ENCODE measurements at places on chromosomes 11 and 22. TPM values are rescaled to one million over a fixed set of nuclear protein-coding genes. Genes with fewer than 3 reads are reported as not detected.

DNA sequence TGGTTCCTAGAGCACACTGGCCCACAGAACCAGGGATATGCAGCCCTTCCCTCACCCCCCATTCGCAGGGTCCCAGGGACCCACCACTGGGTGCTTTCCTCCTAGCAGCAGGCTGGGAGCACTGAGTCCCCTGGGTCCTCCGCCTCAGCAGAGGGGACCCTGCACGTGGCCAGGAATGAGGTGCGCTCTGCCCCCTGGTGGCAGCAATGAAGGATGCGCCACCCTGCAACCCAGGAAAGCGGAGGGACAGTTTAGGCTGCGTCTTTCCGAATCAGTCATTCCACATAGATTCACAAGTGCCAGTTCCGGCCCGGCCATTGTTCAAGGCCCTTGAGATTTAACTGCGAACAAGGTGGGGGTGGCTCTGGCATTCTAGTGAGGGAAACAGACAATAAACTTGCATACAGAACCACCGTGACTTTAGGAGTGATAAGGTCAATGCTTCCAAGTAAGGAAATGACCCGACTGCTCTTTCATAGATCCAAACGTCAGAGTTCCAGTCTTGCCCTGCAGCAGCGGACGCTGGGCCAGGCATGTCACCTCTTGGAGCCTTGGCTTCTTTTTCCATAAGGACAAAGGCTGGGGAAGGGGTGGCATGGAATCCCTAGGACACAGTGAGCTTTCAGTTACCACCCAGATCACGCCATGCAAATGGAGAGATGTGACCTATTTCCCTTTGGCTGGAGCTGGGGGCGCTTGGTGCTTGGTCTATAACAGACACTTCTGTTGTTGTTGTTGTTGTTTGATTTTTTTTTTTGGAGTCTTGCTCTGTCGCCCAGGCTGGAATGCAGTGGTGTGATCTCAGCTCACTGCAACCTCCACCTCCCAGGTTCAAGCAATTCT, 7.7 kb downstream of the RIN1 start:
- peak; percentile 70 for DNase-seq

- DNase-seq: peak; percentile 79
Observed at GRCh38 chr22:33811686-33812085, 108.6 kb downstream of the LARGE1 start.

DNA sequence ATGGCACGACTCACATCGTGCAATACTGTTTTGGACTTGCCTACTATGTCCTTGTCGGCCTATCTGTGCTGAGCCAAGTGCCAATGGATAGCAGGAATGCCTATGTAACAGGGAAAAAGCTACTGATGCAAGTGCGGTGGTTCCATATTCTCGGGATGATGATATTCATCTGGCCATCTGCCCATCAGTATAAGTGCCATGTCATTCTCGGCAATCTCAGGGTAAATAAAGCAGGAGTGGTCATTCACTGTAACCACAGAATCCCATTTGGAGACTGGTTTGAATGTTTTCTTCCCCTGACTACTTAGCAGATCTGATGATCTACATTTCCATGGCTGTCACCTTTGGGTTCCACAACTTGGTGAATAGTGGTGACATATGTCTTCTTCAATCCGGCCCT, 20.1 kb downstream of the OOSP3 start:
- DNase-seq: no peak

The BTBD18 gene
- not detected for polyA plus RNA-seq

- no peak for DNase-seq
Observed at GRCh38 chr22:47055461-47055860, 293.0 kb downstream of the TBC1D22A start.

The PANX3 gene
- not detected for polyA plus RNA-seq

The SPI1 gene
- polyA plus RNA-seq: not detected

DNA sequence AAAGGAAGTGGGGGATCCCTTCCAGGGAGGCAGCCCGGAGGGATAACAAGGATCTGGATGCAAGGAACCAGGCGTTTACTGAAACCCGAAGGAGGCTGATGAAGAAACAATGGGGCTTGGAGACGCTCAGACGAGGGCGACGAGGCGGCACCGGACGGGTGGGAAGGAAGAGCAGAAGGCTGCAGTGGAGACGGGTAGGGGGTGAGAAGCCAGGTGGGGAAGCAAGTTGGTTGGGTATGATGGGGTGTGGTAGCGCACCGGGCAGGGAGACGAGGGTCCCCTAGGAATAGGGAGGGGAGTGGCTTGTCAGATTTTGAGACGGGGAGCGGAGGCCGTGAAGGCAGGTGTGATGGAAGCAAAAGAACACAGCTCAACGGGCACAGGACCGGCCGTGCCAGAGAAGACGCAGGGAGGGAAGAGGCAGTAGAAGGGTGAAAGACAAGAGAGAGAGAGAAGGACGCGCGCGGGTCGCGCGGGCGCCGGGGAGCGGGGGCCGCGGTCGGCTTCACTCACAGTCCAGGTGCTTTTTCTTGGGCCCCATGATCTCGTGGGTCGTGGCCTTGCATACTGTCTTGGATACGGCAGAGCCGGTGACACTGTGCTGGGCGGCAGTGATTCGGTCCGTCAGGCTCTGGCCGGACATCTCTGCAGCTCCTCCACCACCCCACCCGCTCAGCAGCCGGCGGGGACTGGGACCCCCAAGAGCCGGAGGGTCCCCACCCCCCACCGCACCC, 579 bp downstream of the PICALM start:
- DNase-seq: no peak

DNA sequence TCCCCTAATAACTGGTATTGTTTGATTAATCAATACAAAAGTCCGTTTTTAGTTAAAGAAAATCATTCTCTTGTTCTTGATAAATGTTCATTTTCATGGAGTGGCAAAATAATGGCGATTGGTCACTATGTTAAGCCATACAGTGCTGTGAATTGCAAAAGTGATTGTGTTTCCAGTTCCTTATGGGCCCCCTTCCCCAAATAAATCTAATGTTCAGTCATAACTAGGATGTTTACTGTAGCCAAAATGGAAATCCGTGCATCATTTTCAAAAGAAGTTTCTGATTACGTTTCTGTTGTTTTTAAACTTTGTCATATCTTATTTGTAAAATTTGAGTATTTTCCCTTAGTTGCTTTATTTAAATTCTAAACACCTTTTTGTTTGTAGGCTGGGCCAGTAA, 845 bp downstream of the RBM7 start:
- no peak for DNase-seq

GRCh38 chr11:133720951-133721350, 124.4 kb downstream of the SPATA19 start:
- DNase-seq: no peak

- DNase-seq: peak; percentile 35
Observed at GRCh38 chr11:65565624-65566453, 4.4 kb upstream of the ZNRD2 start.

The OR51I1 gene
- polyA plus RNA-seq: not detected

DNA sequence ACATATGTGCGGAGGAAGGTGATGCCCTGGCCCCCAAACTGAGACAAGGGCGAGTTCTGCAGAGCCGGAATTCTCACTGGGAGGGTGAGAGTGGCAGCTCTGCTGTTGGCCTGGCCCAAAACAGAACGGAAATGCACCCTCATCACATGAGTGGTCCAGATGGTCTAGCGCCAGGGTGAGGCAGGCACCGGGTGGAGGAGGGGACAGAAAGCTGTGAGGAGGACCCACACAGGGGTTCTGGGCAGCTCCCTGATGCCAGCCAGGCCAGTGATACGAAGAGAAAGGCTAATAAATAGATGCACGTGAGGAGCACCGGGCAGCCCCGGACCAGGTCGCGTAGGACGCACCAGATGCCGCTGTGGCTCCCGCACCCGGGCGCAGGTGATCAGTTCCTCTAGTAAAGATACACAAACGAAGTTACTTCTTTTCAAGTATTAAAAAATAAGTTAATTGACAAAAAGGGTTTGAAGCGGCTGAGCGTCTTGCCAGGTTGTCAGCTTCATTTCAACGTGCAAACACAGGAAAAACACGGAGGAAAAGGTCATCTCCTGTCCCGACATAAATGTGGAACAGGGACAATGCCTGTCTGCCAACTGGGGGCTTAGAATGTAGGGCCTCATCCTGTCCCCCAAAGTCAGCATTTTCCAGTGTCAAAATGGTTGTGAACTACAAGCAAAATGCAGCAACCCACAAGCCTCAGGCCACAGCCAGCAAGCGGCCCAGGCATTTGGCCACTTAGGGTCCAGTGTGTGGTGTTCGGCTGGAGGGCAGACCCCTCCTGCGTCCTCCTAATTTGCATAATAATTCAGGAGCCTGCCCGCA, 15.3 kb upstream of the BID start:
- DNase-seq: no peak

- DNase-seq: no peak
Observed at GRCh38 chr22:49433717-49434611, 393.7 kb downstream of the BRD1 start.

DNA sequence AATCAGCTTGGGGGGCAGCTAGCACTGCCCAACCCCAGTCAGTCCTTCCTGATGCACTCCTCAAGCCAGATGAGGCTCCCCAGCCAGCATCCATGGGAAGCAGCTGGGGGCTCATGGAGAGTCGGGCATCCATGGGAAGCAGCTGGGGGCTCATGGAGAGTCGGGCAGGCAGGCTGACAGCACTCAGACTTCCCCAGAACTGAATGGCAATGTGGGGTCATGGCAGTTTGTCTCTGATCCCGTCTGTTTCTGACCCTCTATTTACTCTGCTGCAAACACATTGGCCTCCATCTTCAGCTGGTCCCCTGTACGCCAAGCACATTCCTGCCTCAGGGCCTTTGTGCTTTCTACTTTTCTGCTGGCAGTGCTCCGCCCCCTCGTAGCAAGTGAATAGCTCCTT, 314.8 kb downstream of the NTM start:
- DNase-seq: no peak

The NAALAD2 gene
- 0.09 TPM for polyA plus RNA-seq

GRCh38 chr22:47645450-47645914, 883.0 kb downstream of the TBC1D22A start:
- DNase-seq: no peak

The MRGPRX4 gene
- 0.05 TPM for polyA plus RNA-seq

DNA sequence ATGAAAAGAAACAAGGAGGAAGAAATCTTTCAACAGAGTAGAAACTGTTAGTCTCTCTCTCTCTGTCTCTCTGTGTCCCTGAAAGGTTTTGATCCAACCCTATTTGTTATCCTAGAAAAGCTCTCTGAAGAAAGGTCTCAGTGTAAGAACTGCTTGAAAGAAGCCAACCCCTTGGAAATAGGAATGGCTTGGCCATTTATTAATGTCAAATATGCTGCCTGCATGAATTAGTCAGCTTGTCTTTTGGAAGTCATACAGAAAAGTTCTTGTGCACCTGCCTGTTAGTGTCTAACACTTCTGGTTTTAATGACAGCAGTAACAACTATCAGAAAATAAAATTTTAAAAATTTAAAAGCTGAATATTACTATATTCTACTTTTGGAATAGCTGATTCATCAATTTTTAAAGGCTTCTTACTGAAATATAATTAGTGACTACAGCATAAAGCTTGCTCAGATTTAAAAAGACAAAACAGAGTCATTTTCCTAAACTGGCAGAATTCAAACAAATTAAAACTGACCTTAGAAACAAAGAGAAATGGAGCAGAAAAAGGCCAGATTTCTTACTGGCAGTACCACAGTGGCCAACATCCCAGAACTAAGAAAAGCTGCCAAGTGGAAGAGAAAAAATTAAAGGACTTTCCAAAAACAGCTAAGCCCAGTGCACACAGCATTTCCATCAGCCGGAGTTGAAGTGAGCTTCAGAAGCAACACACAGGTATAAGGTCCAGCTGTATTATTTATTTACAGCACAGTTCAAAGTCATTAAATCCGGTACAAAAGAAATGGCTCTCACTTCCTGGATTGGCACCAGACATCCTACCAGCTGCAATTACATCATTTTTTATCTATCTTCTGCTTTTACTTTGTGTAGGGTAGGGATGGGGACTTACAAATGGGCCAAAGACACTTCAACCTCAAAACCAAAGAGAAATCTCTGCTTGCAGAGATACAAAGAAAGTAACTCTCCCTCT, 76.3 kb downstream of the PRCP start:
- no peak for DNase-seq

GRCh38 chr11:130894322-130895025, 21.8 kb downstream of the SNX19 start:
- DNase-seq: peak; percentile 77

DNA sequence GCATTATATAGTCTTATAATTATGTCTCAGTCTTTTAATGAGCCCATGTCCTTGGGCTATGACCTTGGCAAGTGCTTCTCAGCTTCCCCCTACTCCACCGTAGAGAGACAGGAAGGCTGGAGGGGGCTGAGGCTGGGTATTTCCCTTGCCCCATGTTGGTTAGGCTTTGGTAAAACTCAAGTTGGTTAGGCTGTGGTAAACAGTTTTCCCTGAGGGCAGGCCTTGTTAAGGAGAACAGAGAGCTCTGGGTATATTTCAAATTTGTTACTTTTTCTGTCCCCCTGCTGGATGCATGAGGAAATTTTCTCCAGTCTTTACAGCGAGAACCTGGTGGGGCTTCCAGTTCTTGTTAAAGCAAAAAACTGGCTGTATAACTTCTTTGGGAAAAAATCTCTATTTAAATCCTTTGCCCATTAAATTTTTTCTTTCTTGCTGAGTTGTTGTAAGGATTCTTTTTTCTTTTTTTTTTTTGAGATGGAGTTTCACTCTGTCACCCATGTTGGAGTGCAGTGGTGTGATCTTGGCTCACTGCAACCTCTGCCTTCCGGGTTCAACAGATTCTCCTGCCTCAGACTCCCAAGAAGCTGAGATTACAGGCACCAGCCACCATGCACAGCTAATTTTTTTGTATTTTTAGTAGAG, 12.2 kb upstream of the DCHS1 start:
- DNase-seq: peak; percentile 24

DNA sequence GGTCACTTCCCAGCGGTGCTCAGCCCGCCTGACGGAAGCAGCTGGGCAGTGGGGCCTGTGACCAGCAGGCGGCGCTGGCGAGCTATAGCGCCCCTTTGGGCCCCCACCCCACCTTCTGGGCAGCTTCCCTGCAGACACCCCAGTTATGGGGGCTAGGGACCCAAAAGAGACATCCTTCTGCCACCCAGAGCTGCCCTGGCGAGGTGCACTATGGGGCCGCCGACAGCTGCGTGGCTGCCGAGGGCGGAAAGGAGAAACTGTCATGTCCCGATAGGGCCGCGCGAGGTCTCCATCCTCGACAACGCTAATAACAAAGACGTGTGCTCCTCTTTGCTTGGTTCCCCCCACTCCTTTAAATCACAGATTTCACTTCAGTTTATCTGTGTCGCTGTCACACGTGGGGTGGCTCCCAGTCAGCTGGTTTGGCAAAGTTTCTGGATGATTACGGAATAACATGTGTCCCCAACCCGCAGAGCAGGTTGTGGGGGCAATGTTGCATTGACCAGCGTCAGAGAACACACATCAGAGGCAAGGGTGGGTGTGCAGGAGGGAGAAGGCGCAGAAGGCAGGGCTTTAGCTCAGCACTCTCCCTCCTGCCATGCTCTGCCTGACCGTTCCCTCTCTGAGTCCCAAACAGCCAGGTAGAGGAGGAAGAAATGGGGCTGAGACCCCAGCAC, 673 bp upstream of the MYO7A start:
- DNase-seq: peak; percentile 39

The OR4C15 gene
- polyA plus RNA-seq: not detected

DNA sequence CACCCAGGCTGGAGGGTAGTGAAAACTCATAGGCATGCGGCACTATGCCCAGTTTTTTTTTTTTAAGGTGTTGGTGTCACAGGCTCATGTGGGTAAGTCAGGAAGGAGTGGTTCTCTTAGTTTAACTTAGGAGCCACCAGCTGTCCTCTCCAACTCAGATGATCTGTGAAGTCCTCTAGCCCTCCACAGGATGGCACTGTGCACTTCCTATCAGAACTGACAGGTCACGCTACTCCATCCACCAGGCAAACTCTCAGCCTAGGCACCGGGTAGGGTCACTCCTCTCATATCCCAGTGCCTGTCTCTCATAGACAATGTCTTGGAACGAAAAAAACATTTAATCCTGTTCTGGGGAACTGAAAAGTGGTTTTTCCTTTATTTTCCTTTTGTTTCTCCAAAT, 16.5 kb downstream of the NAP1L4 start:
- peak; percentile 37 for DNase-seq

- DNase-seq: no peak
Observed at GRCh38 chr11:92717240-92717639, 252.2 kb upstream of the MTNR1B start.

All from IMR-90 (cell line).